ENCODE measurements at places on chromosomes 2 and 18.

- DNase-seq: no peak
Observed at GRCh38 chr2:184921676-184922075, 323.3 kb downstream of the ZNF804A start.

- no peak for DNase-seq
Observed at GRCh38 chr2:23592898-23593751, 208.1 kb downstream of the KLHL29 start.

- DNase-seq: no peak
Observed at GRCh38 chr2:41033127-41033526, 581.2 kb upstream of the SLC8A1 start.

DNA sequence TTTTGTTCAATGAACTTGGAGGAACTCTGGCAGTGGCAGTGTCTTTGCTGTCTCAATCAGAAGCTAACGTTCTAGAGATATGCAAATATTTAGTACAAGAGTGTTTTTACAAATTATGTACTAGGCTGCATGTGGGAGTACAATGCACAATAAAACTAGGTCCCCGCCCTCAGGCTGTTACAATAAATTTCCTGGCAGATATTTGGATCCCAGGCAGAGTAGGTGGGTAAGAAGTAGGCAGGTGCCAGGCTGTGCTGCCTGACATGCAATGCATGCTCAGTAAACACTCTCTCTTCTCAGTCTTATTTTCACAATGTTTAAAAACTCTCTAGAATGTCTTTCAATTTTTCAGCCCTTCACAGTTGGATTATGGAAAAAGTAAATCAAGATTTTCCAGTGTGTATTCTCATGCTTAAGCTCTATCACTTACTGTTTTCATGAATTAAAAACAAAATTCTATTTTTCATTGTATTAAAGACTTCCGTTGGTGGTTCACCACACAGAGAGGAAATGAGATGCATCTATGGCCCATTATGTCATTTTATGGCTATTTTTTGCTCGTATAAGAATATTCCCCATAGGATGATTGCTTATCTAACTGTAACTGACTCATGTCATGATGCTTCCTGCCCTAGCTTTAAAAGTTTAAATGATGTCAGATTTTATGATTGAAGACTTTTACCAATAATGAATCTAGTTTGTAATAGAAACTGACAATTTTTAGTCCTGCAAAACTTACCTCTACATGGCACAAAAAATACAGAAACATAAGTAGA lies 346.1 kb downstream of the RND3 start:
- DNase-seq: no peak

DNA sequence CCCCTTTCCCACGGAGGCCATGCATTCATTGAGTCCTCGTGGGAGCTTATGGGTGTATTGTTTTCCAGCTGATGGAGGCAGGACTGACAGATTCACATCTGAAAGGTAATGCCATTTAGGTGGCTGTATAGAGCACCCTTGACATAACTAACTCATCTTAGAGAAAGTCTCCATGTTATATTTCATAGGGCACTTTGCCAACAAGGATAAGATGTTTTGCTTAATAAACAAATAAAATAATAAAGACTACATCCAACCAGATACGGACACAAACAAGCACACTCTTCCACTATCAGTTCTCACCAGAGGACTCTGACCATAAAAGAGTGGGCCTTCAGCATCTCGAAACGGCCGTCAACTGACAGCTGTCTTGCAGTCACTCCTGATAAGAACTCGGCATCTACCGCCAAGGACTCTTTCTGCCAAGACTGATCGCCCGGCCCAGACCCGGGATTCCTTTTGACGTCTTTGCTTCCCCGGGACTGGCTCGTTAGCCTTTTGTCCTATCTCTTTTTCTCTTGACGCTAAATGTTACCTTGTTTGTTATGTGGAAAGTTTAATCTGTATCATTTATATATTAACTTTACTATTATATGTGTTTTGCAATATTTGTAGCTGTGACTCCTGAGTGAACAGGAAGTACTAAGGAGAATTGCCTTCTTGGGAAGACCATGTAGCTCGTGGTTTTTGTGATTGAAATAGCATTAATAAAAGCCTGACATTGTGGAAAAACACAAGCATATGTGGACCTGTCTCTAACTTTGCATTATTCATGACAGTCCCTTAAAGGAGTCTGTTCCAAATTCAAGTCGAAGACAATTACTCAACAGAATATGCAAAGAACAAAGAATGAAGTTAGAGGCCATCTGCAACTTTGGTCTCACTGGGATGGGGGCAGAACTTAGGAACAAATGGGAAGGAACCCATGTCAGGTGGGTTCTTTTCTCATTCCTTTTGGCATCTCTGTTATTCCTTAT lies 195.1 kb downstream of the LPIN1 start:
- no peak for DNase-seq

GRCh38 chr2:109293663-109294062 lies 164.7 kb downstream of the SH3RF3 start:
- no peak for DNase-seq

GRCh38 chr2:33784488-33784887 lies 185.4 kb upstream of the FAM98A start:
- no peak for DNase-seq

- no peak for DNase-seq
Observed at GRCh38 chr2:217790681-217791392, 212.0 kb downstream of the TNS1 start.

GRCh38 chr2:45743531-45744396 lies 92.3 kb downstream of the PRKCE start:
- no peak for DNase-seq

- DNase-seq: no peak
Observed at GRCh38 chr2:147538821-147539220, 306.0 kb upstream of the ACVR2A start.

- DNase-seq: no peak
Observed at GRCh38 chr2:125593036-125593435, 1062.9 kb upstream of the GYPC start.

DNA sequence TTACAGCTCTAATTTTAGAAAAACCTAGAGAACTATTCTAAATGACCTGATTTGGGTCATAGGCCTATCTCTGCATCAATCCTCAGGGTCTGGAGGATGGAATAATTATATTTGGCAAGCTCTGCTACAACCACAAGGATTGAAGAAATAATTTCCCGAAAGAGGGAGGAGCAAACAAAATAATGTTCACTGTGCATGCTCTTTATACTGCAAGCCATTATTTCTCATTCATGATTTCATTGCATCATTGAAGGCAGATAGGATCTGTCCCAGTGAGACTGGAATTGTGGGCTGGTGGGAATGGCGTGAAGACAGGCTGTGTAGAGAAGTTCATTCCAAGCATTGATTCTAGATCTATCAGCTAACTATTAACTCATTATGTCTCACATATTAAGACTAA lies 12.7 kb upstream of the MAPRE2 start:
- DNase-seq: no peak

DNA sequence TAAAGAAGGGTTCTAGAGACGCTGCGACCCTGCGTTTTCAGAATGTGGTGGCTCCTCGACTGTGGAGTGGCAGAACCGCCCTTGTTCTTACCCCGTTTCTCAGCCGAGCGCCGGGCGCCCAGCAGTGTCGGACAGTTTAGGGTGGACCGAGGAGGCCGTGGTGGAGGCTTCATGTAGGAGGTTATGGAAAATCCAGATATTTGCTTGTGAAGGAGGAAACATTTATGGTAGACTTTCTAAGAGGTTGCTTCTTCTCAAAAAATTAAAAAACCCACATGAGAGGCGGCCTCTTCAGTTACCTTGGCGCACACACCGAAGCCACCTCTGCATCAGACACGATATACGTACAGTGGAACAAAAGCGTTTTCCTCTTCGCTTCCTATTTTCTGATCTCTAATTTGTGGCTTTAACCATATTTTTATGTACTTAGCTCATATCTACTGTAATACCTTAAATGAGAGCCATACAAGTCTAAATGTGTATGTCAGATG lies 120.8 kb downstream of the NFATC1 start:
- no peak for DNase-seq

- DNase-seq: no peak
Observed at GRCh38 chr18:6199777-6200176, 214.9 kb downstream of the L3MBTL4 start.

DNA sequence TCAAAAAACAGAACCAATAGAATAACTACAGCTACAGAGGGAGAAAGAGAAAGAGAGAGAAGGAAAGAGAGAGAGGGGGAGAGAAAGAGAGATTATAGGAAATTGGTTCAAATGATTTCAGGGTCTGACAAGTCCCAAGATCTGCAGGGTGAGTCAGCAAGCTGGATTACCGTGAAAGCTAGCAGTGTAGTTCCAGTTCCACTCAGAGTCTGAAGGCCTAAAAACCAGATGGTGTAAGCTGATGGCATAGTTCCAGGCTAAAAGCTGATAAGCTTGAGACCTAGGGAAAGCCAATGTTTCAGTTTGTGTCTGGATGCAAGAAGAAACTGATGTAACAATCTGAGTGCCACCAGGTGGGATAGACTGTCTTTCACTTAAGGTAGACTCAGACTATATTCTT lies 397.7 kb downstream of the TRIB2 start:
- DNase-seq: no peak

DNA sequence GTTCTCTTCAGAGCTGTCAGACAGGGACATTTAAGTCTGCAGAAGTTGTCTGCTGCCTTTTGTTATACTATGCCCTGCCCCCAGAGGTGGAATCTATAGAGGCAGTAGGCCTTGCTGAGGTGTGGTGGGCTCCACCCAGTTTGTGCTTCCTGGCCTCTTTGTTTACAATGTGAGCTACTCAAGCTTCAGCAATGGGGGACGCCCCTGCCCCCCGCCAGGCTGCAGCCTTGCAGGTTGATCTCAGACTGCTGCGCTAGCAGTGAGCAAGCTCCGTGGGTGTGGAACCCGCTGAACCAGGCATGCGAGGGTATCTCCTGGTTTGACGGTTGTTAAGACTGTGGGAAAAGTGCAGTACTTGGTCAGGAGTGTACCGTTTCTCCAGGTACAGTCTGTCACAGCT lies 24.0 kb upstream of the PAIP2B start:
- DNase-seq: no peak

- DNase-seq: no peak
Observed at GRCh38 chr2:20168048-20168726, 56.7 kb downstream of the SDC1 start.

GRCh38 chr2:30098266-30099005 lies 48.4 kb upstream of the YPEL5 start:
- DNase-seq: no peak

DNA sequence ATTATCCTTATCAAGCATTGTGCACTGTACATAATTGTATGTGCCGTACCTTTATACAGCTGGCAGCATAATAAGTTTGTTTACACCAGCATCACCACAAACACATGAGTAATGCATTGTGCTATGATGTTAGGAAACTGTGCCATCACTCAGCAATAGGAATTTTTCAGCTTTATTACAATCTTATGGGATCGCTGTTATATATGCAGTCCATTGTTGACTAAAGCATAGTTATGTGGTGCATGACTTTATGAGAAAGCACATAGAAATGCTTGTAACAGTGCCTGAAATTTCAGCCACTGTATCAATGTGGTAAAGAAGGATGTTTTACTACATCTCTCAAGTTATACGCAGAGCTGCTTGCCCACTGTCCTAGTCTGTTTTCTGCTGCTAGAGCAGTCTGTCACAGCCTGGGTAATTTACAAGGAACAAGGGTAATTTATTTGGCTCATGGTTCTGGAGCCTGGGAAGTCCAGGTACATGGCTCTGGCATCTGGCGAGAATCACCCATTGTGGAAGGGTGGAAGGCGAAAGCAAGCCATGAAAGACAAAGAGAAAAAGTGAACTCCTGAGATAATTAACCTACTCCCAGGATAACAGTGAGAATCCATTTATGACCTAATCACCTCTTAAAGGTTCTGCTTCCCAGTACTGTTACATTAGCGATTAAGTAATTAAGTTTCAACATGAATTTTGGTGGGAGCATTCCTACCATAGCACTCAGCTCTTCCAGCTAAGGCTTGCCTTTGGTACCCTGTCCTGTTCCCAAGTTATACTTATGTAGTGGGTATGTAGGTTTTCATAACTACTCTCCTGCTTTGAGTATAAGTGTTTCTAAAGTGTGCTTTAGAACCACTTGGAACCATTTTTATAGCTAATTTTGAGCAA lies 4.6 kb downstream of the MAP3K20 start:
- DNase-seq: no peak

DNA sequence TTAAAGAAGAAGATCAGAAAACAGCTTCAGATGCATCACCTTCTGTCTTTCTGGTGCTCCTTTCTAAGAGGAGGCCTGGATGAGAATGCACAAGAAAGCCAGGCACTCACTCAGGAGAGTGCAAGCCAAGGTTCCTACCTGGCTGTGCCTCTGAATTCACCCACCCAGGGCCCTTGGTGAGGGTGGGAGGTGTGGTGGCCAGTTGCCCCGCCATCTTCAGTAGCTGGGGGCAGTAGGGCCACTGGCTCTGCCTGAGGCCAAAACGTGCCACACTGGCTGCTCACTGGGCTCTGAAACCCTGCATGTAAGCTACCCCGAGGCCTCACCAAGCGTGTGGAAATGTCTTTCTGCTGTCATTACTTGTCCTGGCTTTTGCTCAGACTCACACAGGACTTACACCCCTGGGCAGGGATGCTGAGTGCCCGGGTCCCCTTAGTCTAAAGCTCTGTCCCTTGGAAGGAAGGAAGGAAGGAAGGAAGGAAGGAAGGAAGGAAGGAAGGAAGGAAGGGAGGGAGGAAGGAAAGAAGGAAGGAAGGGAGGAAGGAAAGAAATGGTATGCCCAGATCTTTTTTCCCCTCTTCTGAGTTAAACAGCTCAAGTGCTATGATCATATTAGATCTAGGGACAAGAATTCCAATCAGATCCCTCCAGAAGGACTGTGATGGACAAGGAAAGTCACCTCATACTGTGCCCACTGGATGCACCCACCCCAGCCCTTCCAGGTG lies 8.5 kb upstream of the LBH start:
- no peak for DNase-seq

GRCh38 chr2:159953136-159953823 lies 109.1 kb downstream of the PLA2R1 start:
- no peak for DNase-seq

- DNase-seq: no peak
Observed at GRCh38 chr2:200430017-200430416, 79.9 kb downstream of the KCTD18 start.

DNA sequence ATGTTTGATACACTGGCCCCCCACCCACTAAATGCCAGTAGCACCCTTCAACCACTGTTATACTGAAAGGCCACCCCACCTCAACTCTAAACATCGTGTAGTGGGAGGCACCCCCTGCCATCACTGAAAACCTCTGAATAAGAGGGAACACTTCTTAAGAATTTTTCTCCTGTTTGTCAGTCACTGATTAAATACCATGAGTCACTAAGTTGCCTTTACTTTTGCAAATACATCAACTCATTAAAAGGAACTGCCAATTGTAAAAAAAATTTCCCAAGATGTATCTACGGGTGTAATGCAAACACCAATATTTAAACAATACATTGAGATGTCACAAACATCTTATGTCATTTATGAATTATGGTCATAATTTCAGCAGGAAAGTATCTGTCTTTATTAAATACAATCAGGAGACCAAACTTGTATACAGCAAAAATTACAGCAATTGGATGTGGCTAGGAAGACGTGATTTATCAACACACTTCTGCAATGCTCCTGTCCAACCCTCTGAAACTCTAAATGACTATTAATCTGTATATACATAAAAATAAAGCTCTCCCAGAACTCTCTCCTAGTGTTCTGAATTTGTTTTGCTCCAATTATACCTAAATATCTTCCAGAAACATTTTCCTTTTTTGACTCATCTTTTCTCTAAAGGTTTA lies 144.1 kb upstream of the STK17B start:
- no peak for DNase-seq

All from activated naive CD8-positive, alpha-beta T cell treated with anti-CD3 and anti-CD28 coated beads, Interleukin-2, amount 50 U/mL, for 24 hours (primary cell).